ENCODE measurements at places on chromosomes 2 and 18. TPM values are rescaled to one million over a fixed set of nuclear protein-coding genes. Genes with fewer than 3 reads are reported as not detected.

GRCh38 chr2:9347411-9347881, 75.9 kb downstream of the ITGB1BP1 start:
- H3K4me1 ChIP-seq = peaks cover 3% of the 10 kb centered on the region
- no peak overlapping the region for H3K4me3 ChIP-seq
- no peak overlapping the region for H3K27ac ChIP-seq

Gene SERPINB8
- 0.09 TPM for total RNA-seq

DNA sequence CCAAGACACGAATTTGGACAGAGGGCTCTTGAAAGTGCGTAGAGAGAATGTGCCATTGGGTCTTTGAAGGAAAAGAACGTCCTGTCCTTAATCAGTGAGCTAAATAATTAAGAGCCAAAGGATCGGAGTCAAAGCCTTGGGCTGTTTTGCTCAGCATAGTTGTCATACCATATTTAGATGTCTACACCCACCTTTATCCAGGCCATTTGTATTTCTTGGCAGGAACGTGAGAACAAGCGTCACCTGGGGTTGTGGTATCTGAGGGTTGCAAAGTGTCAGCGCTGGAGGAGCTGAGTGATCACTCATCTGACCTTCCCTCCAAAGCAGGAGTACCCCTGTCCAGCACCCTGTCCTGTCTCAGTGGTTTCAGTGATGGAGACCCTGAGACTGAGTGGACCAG, 4.5 kb downstream of the LPIN1 start:
- no peak overlapping the region for H3K4me3 ChIP-seq
- H3K27ac ChIP-seq = no peak overlapping the region
- DNase-seq = no peak
- H3K27me3 ChIP-seq = no peaks in the 10 kb centered on the region
- H3K36me3 ChIP-seq = peaks cover 7% of the 10 kb centered on the region

GRCh38 chr2:133780099-133780996, 212.1 kb upstream of the NCKAP5 start:
- H3K4me3 ChIP-seq = no peak overlapping the region
- DNase-seq = peak; percentile 57
- no peaks in the 10 kb centered on the region for H3K4me1 ChIP-seq
- H3K36me3 ChIP-seq = no peaks in the 10 kb centered on the region

Gene CENPA
- 45.6 TPM for total RNA-seq

DNA sequence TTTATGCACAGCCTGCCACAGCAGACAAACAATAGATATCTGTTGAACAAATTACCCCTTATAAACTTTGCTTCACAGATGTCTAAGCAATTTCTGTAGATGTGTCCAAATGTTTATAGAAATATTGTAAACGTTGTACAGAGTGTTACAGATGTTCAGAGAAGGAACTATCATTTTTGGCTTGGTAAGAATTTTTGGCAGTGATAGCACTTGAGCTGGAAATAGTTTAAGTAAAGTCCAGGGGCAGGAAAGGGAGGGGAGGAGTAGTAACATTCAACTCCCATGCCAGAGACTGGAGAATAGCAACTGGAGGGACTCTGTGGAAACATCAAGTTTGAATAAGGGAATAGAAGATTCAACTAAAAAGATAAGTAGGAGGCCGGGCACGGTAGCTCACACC, 4.4 kb downstream of the PTRHD1 start:
- H3K27me3 ChIP-seq = no peaks in the 10 kb centered on the region
- peaks cover 9% of the 10 kb centered on the region for H3K4me1 ChIP-seq
- DNase-seq = no peak
- no peak overlapping the region for H3K4me3 ChIP-seq
- H3K36me3 ChIP-seq = peaks cover 13% of the 10 kb centered on the region

Gene TXNL1
- 65.4 TPM for total RNA-seq

GRCh38 chr2:44242904-44243303, 32.4 kb upstream of the SLC3A1 start:
- no peaks in the 10 kb centered on the region for H3K27me3 ChIP-seq
- DNase-seq = no peak
- H3K4me3 ChIP-seq = no peak overlapping the region
- H3K4me1 ChIP-seq = no peaks in the 10 kb centered on the region
- H3K36me3 ChIP-seq = no peaks in the 10 kb centered on the region

Gene NETO1
- total RNA-seq = not detected

DNA sequence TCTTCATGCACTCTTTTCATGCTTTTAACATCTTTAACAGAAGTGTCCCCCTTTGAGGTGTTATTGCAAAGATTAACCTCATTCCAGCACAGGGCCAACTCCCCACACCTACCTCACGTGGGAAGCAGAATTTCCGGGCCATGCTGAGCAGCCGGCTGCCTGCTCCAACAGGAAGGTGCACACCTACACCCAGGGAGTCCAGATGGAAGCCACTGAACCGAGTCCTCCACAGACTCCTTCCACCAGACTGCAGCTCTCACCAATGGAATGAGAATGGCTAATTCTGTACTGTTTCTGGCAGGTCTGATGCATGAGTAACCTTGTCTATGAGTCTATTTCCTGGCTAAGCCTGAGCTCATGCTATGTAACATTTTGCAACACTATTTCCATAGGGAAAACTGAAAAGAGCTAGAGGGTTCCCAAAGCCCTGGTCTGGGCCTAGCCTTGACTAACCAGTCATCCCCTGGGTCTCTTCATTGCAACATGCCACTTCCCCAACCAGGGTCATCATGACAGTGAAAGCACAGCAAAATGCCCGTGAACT, 11.0 kb downstream of the ERFE start:
- no peak for DNase-seq
- no peaks in the 10 kb centered on the region for H3K27me3 ChIP-seq
- peak overlapping the region; percentile 81 for H3K27ac ChIP-seq
- no peak overlapping the region for H3K4me3 ChIP-seq
